Nephron progenitor cell (in vitro differentiated cells): ENCODE measurements at places on chromosomes 12 and 14.
A peak's percentile ranks its signal among the peaks of the same experiment; 100 is the strongest.

- no peak for DNase-seq
These were observed 59.1 kb downstream of the DCAF5 start for GRCh38 chr14:69093631-69094421.

GRCh38 chr12:106416273-106416672, 58.7 kb downstream of the POLR3B start:
- DNase-seq: no peak

DNA sequence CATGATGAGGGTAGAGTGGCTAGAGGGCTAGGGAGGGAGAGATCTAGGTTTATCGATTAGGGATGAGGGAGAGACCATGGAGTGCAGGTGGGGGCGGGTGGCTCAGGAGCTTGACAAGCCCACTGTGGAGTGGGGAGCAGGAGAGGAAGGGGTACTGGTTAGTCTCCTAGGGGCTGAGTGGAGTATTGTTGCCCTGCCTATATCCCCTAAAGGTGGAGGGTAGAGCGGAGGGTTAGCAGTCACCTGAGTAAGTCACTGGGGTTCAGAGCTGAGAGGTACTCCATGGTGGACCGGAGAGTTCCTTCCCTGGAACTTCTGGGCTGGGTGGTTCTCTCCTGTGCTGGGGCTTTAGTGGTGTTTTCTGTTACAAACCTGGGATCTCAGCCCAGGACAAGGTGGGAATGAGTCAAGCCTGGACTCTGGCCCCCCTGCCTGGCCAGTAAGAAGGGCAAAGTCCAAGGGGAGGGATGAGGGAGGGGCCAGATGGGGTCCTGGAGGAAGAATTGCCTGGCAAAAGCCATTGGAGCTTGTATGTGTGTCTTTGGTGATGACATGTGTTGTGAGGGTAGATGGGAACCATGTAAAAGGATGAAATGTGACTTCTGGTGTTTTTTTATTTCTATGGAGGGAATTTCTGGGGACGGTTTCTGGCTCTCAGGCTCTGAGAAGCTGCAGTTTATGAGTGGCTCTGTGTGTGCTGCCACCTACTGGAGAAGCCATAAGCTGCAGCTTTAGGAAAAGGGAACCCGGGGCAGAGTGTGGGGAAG, at the start of gene CIDEB:
Gene CIDEB (minus strand): TSS at position 403 of the 767 bp plus-strand sequence. CDS start 119 bp downstream, at position 284.
- peak; percentile 74 for DNase-seq

GRCh38 chr12:42260518-42260917, 22.5 kb upstream of the YAF2 start:
- DNase-seq: no peak

- DNase-seq: no peak
These were observed 28.6 kb downstream of the TPH2 start for GRCh38 chr12:71967211-71967610.

DNA sequence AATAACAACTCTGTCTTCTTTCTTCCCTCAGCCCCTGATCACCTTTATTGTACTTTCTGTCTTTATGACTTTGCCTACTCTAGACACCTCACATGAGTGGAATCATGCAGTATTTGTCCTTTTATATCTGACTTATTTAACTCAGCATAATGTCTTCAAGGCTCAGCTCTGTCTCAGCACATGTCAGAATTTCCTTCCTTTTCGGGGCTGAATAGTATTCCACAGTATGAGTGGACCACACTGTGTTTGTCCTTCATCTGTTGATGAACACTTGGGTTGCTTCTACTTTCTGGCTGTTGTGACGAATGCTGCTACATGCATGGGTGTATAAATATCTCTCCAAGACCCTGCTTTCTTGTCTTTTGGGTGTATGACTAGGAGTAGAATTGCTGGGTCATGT, 117.6 kb downstream of the KIF26A start:
- no peak for DNase-seq

DNA sequence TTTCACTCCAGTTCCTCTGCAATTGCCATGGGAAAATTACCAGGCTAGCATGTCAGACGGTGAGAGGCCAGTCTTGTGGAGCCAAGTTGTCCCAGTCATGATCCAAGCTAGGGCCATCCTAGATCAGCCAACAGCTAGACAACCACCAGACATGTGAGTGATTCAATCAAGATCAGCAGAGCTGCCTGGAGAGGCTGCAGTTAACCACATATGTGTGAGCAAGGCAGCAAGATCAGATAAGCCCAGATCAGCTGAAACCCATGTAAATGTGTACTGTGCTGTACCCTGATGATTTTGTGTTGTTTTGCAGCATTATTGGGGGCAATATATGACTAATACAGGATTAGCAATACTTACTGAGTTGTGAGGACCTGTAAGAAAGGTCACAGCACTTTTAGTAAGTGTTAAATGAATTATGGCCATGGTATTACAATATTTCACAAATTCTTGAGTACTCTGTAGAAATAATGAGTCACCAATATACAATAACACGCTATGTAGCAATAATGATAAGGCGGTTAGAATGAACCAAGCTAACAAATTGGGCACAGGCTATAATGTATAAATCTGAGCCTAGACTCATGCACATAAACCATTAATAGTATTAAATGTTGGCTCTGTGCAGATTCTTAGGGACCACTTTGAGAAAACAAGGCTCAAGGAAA, 91.4 kb downstream of the SUDS3 start:
- DNase-seq: no peak

GRCh38 chr14:75906680-75907280, 75.0 kb downstream of the TGFB3 start:
- peak; percentile 79 for DNase-seq

DNA sequence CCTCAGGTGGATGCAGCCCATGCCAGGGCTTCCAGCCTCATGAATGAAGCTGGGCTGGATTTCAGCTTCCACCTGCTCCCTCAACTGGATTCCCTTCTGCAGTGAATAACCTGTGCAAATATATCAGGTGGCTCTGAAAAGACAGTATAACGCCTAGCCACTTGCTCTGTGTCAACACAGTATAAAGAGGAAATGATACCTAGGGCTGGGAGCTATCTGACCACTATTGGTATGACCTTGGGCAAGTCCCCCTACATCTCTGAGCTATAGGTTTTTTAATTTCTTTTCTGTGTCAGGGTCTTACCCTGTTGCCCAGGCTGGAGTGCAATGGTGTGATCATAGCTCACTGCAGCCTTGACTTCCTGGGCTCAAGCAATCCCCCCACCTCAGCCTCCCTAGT, 19.8 kb downstream of the ISM2 start:
- no peak for DNase-seq

DNA sequence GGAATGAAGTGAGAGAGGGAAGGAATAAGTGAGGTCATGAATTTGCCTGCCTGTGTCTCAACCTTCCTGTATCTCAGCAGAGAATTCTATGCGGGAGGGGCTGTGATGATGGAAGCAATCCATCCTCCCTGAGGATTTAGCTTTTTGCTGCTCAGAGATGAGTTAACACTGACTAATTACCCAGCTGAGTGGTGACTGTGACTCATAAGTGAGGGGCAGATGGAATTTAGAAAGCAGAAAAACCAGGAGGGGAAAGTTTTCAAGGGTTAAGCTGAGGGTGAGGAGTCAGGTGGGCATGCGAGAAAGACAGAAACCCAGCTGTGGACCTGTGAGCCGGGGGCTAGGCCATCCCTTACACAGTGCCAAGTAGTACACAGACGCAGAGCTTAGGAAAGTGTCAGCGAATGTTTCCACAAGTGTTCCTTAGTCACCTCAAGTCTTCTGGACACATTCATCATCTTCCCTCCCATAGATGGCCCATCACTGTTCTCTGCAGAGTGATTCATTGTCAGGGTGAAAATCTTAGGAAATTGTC, 277.9 kb downstream of the IPO8 start:
- DNase-seq: no peak
